ENCODE measurements at places on chromosomes 1 and 21.

DNA sequence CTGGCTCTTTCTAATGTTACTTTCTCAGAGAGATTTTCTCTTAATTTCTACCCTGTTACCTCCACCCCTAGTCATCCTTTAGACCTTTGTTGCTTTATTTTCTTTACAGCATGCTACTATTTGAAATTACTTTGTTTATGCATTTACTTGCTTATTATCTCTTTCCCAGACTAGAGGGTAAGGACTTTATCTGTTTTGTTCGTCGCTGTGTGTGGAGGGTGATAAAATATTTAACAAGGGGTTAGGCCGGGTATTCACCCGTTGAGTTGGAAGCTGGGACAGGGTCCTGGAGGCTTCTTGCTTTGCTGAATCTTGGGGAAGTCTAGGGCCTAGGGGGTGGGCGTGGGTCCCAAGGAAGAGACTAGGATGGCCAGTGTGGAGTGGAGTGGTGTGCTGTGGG lies 43.6 kb downstream of the CDC14A start:
- no peak for DNase-seq

DNA sequence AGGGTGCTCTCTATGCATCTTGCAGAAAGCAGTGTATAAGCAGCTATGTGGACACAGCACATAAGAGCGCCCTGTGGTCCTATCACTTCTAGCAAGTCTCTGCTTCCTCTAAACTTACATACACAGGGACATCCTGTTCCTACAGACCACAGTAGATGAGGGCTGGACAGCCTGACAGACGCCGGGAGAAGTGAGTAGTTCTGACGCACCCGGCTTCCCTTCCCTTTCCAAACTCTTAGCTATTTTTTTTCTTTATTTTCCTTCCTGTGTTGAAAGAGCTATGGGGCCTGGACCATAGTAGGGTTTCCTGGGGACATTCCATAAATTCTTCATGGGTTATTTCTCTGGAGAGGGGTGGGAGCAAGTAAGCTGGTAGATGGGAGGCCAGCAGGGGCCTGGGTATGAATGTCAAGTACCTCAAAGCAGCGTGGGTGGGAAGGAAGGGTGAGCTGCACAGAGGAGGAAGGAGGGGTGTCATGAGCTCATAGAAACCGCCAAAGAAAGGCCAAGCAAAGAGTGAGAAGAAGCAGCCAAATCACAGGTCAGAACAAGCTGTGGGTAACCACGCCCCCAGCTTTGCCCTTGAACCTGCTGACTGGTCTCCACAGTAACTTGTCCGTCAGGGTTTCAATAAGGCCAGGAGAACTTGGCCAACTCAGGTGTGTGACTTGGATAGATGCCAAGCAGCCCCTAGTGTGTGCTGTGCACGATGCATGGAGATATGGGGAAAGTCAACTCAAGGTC lies 36.6 kb downstream of the PLXNA2 start:
- no peak for DNase-seq

GRCh38 chr1:94798054-94798453 lies 22.1 kb upstream of the SLC44A3 start:
- DNase-seq, result no peak

GRCh38 chr1:26537951-26538352 lies 8.4 kb downstream of the RPS6KA1 start:
- DNase-seq, result no peak

- no peak for DNase-seq
Observed at GRCh38 chr1:40183055-40183710, 22.0 kb downstream of the RLF start.

GRCh38 chr1:169563650-169564049 lies 22.6 kb downstream of the F5 start:
- no peak for DNase-seq

DNA sequence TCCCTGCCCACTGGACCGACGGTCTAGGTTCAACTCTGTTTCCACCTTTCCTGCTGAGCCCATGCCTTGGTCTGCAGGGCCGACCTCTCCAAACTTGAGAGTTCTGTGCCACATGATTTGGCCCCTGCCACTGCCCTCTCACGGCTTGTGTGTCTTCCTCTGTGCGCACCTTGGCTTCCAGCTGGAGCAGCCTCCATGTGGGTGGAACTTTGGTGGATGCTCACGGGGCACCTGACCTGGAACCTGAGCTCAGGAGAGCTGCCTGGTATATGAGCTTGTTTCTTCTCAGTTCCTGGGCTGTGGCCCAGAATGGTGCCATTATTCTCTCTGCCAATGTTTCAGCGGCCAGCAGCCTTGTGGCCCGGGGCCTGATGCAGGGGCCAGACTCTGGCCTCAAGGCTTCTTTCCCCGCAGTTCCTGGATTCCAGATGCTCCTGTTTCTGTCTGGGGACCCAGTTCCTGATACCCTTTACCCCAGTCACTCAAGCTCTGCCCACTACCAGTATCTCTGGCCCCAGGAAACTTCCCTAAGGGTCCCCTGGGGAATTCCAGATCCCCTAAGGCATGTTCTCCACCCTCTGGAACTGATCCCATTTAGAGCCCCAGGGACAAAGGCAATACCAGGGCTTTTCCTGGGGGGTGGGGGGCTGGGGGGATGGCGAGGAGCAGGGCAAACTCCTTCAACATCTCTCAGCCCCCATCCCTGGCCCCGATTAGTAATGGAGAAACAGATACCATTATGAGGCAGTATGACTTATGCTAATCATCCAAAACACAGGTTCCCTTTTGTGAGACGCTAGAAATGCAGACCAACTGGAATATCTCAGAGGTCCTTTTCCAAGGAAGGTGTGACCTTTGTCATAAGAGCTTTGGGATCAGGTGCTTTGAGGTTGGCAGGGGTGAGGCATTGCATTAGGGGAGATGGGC lies 11.1 kb downstream of the QSOX1 start:
- no peak for DNase-seq
